ENCODE measurements at places on chromosomes 5 and 9. TPM values are rescaled to one million over a fixed set of nuclear protein-coding genes. Genes with fewer than 3 reads are reported as not detected.

DNA sequence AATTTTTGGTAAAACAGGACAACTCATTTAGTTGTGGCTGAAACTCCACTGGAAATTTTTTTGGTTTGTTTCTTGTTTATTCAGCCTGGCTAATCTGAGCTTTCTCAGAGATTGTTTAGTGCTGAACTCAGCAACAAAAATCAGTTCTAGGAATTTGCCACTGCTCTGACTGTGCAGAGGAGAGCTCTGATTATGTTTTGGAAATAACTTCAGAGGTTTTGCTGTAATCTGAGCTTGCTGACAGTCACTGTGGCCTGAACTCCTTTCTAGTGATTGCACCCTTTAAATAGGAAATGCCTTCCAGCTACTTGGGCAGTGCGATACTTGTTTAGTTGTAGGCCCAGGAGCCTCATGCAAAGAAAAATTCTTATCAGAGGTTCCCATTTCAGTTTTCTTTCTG lies 60.2 kb downstream of the OSTF1 start:
- DNase-seq, result no peak

GRCh38 chr9:129474740-129475404 lies 146.0 kb downstream of the C9orf50 start:
- no peak for DNase-seq

The GRIN3A gene
- total RNA-seq, result not detected

The SOHLH1 gene
- not detected for total RNA-seq

GRCh38 chr9:5493679-5494511 lies 16.4 kb upstream of the PDCD1LG2 start:
- no peak for DNase-seq

- DNase-seq, result no peak
Observed at GRCh38 chr5:51829691-51830090, 446.4 kb downstream of the ISL1 start.

The ANKRD34B gene
- not detected for total RNA-seq

The PGM5 gene
- total RNA-seq, result 32.6 TPM

- no peak for DNase-seq
Observed at GRCh38 chr9:113844466-113844865, 31.6 kb upstream of the ZNF618 start.

DNA sequence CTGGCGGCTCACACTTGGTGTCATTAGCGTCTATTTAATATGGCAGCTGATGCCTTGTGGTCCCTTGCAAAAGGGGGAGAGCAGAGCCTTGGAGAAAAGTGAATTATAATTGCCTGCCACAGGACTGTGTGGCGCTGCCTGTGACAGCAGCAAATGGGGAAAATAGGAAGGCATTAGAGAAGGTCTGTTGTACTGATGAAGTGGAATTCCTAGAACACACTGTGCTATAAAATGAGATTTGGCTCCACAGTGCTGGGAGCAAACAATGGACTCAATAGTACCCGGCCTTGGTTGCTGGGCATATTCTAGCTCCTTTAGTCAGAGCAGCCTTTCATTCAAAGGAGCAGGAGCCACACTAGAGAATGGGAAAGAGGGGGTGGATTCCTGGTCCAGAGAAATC lies 21.3 kb downstream of the SEMA6A start:
- no peak for DNase-seq

Measured in omental fat pad (tissue), 4 donors.